CD4-positive, alpha-beta T cell treated with Interleukin-1 beta for 1 hour (primary cell): ENCODE measurements at places on chromosomes 12 and 14.
A peak's percentile ranks its signal among the peaks of the same experiment; 100 is the strongest.

GRCh38 chr12:109393437-109394345 is 46.0 kb downstream of the MYO1H start:
- peak; percentile 49 for DNase-seq

- DNase-seq, result peak; percentile 38
Measured at GRCh38 chr14:52131640-52132320, 62.9 kb upstream of the NID2 start.

DNA sequence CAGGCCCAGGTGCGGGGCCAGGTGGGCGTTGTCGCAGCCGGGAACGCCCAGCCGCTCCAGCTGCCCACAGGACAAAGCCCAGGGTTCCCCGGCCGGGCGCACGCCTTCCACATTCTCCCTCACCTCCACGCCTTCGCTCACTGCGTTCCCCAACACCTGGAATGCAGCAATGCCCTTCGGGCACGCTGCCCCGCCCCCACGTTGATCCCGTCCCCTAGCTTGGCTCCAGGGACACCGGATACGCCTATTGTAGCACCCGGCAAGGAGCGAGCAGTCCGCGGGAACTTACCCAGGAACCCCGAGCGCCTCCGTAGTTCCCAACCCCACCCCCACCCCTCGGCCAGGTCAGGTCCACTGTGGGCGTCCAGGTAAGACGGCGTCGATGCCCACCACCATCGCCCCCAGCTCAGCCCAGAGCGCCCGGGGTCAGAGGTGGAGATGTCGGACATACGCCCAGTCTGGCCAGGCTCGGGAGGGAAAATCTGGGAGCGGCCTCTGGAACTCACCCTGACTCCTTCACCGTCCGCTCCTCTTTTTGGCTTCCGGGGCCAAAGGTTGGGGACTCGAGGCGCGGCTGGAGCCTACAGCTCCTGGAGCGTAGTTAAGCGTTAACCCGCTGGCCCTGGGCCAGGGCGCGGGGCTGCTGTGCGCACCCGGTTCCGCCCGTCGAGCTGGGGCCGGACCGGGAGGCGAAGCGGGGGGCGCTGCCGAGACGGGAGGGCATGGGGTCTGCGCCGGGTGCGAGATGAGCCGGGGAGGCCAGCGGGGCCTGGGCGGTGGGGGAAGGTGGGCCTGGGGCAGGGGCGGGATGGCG is 594 bp upstream of the CEP170B start:
- no peak for DNase-seq

DNA sequence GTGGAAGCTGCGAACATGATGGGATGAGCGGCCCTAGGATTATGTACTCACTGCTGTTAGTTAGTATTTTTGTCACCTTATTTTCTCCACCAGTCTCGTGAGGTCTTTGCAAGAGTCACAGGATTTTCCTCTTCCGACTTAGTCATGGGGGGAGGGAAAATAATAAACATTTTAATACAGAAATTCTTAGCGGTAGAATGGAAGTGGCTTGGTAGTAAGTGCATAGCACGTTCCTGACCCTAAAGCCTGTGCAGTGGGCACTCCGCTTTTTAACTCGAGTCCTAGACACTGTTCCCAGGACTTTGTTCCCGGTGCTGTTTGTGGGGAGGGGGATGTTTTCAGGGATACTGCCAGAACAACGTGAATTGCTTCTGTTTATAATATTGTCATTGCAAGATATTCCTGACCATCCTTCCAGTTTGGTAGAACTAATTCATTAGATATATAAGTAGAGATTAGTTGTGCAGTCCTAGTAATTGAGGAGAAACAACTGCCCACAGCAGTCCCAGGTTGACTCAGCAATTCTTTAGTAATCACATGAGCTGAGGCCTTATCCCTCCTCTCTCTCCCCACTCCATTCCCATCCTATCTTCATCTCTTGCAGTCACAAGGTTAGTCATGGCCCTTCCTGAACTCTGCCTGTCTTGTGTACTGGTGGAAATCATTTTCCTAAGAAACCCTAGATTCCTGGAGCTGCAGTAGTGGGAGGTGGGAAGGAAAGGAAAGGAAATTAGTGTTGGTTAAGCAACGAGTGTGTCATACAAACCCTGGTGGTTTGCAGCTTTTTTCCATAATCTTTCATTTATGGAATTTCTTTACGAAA is 799 bp downstream of the SLC38A6 start:
- no peak for DNase-seq

DNA sequence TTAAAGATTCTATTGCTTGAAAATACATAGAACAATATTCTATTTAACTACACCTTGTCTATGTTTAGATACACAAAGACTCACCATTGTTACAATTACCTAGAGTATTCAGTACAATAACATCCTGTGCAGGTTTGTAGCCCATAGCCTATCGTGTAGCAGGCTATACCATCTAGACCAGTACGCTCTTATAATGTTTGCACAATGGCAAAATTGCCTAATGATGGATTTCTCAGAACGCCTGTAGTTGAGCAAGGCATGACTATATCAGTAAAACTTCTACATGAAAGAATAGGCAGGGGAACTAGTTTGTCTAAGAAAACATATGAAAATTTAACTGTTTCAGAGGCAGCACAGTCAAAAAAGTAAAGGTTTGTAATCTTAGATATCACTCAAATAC is 375.9 kb downstream of the DAD1 start:
- no peak for DNase-seq

DNA sequence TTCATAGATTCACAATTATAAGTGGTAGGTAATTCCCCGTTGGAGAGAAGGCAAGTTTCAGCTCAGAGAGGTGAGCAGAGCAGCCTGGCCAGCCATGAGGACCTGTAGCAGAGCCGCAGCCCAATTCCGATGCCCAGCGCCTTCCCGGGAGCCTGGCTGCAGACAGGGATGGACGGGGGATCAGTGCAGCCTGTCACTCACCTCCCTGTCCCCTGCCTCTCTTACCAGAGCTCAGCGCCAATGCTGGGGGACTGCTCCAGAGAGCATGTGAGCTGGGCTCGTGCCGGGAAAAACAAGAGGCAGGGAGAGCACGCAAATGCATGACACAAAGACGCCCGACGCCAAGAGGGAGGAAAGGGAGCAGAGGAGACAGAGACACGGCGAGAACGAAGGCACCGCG is 231.9 kb downstream of the BCL11B start:
- no peak for DNase-seq

DNA sequence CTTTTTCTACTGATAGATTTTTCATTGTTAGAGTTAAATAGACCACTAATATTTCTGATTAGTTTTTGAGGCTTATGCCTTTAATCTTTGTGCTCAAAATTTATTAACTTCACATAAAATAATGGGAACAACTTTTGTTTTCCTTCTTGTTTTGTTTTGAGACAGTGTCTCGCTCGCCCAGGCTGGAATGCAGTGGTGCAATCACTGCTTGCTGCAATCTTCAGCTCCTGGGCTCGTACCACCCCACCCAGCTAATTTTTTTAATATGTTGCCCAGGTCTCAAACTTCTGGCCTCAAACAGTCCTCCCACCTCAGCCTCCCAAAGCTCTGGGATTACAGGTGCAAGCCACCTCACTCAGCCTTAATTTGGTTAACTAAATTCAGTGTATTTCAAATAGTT is 16.8 kb downstream of the SCFD1 start:
- no peak for DNase-seq

- DNase-seq, result peak; percentile 29
Measured at GRCh38 chr14:59360923-59361794, 104.0 kb downstream of the GPR135 start.

GRCh38 chr12:117484901-117485300 is 123.5 kb upstream of the NOS1 start:
- no peak for DNase-seq

DNA sequence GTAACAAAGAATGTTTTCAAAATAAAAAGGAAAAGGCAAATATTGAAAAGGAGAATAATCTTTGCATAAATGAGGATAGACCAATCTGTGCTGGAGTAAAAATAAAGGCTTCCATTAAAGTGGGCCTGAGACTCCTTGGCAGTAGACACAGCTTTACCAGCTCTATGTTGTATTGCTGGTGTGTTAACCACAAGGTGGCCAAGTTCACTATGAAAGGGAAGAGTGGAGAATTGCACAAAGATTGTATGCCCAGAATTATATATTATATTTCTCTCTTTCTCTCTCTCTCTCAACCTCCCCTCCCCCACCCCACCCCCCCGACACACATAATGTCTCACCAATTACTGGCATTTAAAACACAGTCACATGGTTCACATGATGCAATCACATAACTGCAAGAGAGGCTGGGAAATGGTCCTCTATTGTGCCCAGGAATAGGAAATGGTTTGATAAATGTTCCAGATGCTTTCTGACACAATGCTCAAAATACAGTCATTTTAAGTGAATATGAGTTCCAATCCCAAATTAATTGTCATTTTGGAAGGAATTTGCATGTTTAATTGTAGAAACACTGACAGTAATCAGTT is 222.6 kb upstream of the SYT1 start:
- no peak for DNase-seq

- DNase-seq, result no peak
Measured at GRCh38 chr12:47560415-47560814, 145.4 kb downstream of the RPAP3 start.

DNA sequence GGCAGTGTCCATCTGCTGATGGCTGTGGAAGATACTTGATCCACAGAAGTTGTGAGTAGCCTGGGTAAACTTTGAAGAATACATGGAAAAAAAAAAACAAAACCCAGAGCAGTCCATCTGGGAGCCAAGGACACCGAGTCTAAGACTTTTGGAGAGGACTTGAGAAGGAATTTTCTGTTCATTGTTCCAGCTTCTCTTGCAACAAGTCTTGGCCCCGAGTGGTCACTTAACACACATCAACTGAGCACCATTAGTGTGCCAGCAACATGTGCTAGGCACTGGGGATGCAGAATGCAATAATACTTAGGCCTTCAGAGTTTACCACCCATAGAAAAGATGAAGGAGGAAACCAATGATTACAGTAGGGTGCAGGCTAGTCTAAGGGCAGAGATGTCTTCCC is 266.7 kb downstream of the EMP1 start:
- DNase-seq, result no peak

GRCh38 chr14:29858299-29858698 is 69.3 kb downstream of the PRKD1 start:
- DNase-seq, result no peak

GRCh38 chr14:66365388-66365787 is 120.8 kb upstream of the CCDC196 start:
- DNase-seq, result no peak

- no peak for DNase-seq
Measured at GRCh38 chr12:124861898-124862676, 1.6 kb downstream of the SCARB1 start.

DNA sequence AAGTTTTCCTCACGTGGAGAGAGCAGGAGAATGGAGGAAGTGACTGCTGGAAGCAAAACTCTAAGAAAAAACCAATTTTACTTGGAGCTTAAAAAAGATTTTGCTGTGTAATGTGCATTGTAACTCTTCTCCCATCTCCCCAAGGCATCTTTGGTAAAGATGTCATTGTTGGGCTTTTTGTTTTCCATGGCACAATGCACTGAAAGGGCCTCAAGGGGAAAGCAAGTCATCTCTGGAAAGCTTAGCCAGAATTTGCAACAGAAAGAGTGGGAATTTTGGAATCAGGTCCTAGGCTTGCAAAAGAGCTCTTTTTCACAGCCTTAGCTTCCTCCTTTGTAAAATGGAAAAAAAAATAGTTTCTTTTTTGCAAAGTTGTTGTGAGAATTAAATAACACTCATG is 7.9 kb upstream of the PPM1A start:
- DNase-seq, result no peak

GRCh38 chr14:29043737-29044136 is 277.1 kb downstream of the FOXG1 start:
- DNase-seq, result no peak

GRCh38 chr14:79965896-79966295 is 245.4 kb downstream of the DIO2 start:
- DNase-seq, result no peak

GRCh38 chr14:75226755-75227544 is 50.5 kb upstream of the TMED10 start:
- no peak for DNase-seq

DNA sequence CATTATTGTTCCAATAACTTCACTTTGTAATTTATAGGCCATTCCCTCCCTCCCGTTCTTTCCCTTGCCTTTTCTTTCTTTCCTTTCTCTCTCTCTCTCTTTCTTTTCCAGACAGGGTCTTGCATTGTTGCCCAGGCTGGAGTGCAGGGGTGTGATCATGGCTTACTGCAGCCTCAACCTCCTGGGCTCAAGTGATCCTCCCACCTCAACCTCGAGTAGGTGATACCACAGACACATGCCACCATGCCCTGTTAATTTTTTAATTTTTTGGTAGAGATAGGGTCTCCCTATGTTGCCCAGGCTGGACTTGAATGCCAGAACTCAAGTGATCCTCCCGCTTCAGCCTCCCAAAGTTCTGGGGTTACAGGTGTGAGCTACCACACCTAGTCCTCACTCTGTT is 6.8 kb upstream of the POU6F1 start:
- no peak for DNase-seq

GRCh38 chr12:69324797-69325466 is 23.2 kb upstream of the LYZ start:
- no peak for DNase-seq

GRCh38 chr14:59619061-59619460 is 42.4 kb upstream of the CCDC175 start:
- no peak for DNase-seq

- DNase-seq, result peak; percentile 23
Measured at GRCh38 chr14:93023039-93023438, 92.7 kb downstream of the ITPK1 start.

DNA sequence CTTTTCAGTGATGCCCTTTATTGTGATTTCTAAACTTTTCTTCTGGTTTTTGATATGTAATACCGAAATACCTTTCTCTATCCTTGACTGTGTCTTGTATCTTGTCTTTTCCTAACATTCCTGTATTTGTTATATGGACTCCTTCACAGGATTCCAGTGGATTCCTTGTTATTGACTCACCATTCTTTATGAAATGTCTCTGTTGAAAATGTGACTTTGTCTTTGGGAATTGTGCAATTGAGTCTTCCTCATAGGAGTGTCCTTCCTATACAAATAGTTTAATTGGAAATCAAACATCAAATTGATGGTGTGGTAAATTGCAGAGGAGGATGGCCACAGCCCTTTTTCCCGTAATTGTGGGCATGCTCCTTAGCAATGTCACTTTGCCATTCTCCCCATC is 296.6 kb upstream of the KITLG start:
- DNase-seq, result no peak

DNA sequence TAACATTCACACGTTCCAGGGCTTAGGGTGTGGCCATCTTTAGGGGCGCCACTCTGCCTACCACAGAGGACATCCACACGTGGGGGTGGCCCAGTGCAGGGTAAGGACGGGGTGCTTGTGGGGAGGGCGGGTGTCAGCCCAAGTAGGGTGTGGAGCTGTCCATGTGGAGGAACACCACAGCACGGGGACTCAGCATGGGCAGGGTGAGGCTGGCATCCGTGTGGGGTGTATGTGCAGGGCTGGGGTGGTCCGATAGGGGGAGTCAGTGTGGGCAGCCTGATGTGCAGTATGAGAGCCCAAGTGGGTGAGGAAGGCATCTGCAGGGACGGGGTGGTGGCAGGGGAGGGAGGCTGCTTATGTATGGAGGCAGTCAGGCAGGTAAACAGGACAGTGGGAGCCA is 17.7 kb downstream of the PSMC1 start:
- DNase-seq, result no peak

DNA sequence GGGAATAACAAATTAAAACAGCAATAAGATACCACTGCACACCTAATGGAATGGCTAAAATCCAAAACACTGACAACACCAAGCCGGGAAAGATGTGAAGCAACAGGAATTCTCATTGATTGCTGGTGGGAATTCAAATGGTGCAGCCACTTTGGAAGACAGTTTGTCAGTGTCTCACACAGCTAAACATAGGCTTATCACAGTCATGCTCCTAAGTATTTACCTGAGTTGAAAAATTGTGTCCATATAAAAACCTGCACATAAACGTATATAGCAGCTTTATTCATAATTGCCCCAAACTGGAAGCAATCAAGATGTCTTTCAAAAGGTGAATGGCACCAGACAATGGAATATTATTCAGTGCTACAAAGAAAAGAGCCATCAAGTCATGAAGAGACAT is 21.6 kb downstream of the GNPTAB start:
- no peak for DNase-seq
